ENCODE measurements at places on chromosomes 6 and 20.

DNA sequence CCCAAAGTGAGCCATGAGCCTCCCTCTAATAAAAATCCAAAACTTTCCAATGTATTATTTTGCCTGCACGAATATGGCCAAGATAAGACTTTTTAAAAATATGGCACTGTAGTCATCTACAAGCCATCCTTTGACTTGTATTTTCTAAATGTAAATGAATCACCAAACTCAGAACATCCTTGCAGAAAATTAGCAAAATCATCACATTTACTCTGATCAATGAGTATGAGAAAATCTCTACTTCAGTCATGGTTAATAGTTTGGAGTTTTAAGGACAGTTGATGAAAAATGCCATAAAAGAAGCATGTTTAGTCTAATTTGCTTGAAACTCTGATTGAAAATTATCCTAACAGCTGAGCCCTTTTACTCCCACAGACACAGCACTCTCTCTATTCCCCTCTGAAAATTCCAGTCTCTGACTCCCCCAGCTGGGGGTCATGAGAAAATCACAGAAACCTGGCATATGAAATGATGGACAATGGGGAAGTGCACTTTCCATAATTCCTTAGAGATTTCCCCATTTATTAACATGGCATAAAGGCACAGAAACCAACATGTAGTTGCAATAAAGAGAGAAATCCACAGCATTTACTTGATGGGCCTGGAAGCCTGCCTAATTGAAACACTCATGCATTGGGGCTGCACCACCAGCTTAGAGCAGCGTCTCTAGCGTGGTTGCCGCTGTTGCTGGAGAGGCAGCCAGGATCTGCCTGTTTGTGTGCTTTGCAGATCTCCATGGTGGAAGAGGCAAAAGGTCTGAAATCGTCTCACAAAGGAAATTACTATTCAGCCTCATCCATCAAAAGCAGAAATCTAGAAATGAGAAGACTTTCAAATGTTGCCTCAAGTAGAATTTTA lies 214.0 kb downstream of the WDR27 start:
- DNase-seq = no peak

DNA sequence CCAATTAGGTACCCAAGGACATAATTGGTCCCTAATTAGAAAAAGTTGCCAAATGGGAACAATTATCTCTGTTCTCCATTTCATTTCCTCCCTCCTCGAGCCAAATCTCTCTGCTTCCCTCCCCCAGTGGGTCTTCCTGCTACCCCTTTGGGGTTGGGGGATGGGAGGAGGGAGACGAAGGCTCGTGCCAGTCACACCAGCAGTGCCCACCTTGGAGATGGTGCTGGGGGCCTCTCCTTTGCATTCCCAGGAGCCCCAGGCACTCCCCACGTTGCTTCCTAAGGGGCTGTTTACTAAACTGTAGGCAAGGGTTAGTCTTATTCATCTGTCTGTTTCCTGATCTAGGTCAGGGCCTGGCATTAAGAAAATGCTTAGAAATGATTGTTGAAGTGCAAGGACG lies 33.1 kb downstream of the MDFI start:
- DNase-seq = no peak

DNA sequence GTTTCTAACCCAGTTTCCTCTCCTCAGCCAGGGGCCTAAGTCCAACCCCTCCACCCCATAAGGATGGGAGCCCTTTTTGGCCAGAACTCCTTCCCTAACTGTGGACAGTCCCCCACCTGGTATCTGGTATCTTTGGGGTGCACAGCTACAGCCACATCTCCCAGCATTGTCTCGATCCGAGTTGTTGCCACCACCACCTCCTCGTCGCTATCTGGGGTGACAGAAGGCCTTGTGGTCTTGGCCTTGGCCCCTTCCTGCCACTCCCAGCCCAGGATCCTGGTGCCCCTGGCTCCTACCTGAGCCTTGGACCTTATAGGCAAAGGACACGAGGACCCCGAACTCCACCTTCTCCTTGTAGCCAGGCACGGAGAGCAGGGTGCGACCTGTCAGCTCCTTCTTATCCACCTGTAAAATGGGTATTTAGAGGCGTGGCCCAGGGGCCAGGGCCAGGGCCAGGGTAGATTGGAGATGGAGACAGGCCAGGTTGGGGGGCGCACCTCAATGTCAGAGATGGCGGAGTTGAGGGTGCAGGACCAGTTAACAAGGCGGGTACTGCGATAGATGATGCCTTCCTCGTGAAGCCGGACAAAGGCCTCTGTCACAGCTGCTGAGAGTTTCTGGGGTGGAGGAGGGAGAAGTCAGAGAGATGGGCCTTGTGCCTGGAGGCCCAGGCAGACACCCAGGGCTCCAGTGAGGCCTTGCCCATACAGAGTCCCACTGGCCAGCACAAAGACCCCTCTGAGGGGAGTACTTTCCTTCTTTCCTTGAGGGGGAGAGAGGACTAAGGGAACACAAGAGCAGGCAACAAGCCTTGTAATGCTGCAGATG lies 7.2 kb upstream of the VWA7 start:
- DNase-seq = no peak

GRCh38 chr6:130873746-130874145 lies 46.5 kb downstream of the SMLR1 start:
- no peak for DNase-seq

- DNase-seq = no peak
Observed at GRCh38 chr20:11277170-11277569, 603.4 kb upstream of the JAG1 start.

DNA sequence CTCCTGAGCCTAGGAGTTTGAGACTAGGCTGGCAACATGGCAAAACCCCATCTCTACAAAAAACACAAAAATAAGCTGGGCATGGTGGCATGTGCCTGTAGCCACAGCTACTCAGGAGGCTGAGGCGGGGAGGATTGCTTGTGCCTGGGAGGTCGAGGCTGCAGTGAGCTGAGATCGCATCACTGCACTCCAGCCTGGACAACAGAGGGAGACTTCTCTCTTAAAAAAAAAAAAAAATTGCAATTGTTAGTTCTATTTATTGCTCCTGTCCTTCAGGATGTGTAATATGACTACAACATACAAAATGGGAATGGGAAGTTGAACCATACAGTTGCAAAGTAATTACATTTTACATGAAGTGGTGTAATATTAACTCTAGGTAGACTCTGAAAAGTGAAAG lies 8.1 kb upstream of the AARS2 start:
- no peak for DNase-seq

- no peak for DNase-seq
Observed at GRCh38 chr6:89984926-89985750, 90.9 kb downstream of the GJA10 start.

GRCh38 chr6:45556828-45557227 lies 179.1 kb upstream of the SUPT3H start:
- no peak for DNase-seq

GRCh38 chr6:70790483-70791224 lies 123.0 kb downstream of the SMAP1 start:
- no peak for DNase-seq

DNA sequence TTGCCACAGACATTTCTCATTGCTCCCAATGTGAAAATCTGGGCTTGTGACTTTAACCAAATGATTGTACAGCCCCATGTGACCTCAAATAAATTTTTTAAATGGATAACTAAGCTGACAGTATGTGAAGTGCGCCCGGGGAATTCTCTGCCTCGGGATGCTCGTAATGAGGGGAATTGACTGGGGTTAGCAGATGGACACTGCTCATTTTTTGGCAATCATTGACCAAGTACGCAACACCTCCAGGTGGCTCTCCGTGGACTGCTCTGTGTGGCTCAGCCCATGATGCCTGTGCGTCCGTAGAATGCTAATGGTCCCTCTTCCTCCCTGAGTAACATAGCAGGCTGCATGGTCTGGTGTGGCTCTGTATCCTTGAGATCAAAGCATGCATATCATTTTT lies 42.4 kb downstream of the FARS2 start:
- DNase-seq = no peak

- no peak for DNase-seq
Observed at GRCh38 chr6:118313208-118313607, 234.9 kb upstream of the PLN start.

- DNase-seq = no peak
Observed at GRCh38 chr6:140661691-140662090, 1287.2 kb upstream of the CITED2 start.

GRCh38 chr6:129619579-129620233 lies 90.3 kb downstream of the ARHGAP18 start:
- no peak for DNase-seq

DNA sequence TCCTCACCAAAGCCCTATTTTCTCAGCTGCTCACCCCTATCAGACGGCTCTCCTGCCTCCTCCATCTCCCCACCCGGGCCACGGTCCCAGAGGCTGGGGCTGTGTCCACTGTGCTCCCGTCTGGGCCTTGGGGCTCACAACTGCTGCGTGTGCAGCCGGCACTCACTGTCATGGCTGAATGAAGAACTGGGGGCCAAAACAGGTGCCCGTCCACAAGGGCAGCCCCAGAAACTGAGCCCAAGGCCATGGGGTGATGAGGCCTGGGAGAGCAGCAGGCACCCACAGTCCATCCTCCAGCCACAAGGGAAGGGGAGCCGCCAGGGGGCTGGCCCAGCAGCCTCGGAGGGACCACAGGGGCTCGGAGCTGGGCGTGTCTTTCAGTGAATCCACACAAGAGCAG lies 159.5 kb downstream of the DLL1 start:
- peak; percentile 42 for DNase-seq

DNA sequence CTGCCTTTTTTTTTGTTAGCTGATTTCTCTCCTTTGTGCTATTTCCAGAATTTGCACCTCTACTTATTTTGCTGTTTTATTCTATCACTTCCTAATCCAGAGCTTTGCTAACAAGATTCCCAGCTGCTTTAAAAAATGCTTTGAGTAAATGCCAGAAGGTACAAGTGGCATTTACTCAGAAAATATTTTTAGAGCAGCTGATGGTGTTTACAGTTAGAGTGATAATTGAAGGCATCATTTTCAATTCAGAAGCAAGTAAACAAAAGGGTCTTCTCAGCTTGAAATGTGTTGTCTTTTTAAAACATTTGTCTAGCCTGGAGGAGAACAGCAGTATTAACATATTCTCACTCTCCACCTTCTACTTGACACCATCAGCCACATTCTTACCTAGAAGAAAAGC lies 99.9 kb downstream of the OTOR start:
- no peak for DNase-seq

DNA sequence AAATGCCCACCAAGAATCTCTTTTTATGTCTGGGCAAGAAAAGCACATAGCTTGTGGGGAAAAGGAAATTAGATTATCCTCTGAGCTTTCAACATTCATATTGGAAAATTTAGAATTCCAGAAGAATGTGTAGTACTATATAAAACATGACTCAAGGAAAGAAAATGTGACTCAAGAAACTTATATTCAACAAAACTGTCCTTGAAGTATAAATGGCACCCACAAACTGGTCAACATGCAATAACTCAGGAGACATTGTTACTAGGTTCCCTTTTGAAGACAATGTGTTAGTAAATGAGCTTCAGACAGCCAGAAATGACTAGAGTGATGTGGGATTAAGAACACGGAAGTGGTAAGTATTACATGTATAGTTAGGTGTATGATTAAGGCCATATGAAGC lies 26.1 kb upstream of the TINAG start:
- no peak for DNase-seq

DNA sequence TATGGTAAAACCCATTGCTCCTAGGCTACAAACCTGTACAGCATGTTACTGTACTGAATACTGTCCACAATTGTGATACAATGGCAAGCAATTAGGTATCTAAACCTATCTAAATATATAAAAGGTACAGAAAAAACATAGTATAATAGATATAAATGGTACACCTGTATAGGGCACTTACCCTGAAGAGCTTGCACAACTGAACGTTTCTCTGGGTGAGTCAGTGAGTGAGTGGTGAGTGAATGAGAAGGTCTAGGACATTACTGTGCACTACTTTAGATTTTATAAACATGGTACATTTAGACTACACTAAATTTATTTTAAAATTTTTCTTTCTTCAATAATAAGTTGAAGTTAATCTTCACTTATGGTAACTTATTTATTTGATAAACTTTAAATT lies 119.9 kb upstream of the CEP85L start:
- no peak for DNase-seq

- DNase-seq = no peak
Observed at GRCh38 chr20:1876217-1876921, 18.8 kb upstream of the SIRPA start.

- DNase-seq = peak; percentile 95
Observed at GRCh38 chr20:5205348-5206210, 78.8 kb downstream of the CDS2 start.

Data from endodermal cell (in vitro differentiated cells).